HCT116 (cell line): ENCODE measurements at places on chromosomes 3 and 15. TPM values are rescaled to one million over a fixed set of nuclear protein-coding genes. Genes with fewer than 3 reads are reported as not detected.
A peak's percentile ranks its signal among the peaks of the same experiment; 100 is the strongest.

DNA sequence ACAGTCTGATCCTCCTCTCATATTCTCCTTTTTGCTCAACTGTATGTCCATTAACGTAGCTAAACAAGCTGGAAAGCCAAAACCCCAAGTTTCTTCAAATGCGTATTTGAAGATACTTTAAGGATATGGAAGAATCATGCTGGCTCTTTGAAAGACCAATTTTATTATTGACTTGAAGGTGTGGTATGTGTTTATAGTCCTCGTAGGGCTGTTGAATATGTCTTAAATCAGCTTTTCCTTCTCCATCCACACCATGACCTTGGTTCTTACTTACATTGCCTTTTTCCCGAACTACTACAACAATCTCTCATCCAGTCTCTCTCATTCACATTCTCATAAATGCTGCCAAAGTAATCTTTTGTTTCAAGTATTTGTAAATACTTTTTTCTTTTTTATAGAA lies 19.7 kb upstream of the THUMPD3 start:
- H3K4me1 ChIP-seq: peaks cover 10% of the 10 kb centered on the region
- DNase-seq: no peak
- H3K27ac ChIP-seq: no peak overlapping the region
- H3K4me3 ChIP-seq: no peak overlapping the region
- no peaks in the 10 kb centered on the region for H3K36me3 ChIP-seq
- no peaks in the 10 kb centered on the region for H3K27me3 ChIP-seq

NPAP1 gene
- total RNA-seq: not detected

DNA sequence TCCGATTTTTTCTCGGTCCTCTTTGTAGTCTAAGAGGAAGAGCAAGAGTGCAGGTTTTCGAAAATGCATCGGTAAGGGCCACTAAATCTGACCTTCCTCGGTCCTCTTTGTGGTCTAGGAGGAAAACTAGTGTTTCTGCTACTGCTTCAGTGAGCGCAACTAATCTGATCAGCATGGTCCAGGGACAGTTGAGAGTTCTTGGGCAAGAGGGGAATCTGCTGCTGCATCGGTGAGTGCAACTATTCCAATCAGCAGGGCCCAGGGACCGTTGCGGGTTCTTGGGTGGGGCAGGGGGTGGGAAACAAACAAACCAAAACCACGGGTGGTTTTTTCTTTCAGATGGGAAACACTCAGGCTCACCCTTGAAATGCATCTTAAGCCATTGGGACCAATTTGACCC lies 10.5 kb upstream of the OSBPL11 start:
- H3K4me1 ChIP-seq: no peaks in the 10 kb centered on the region; the same call in 1 of the 2 replicates
- no peak for DNase-seq
- H3K27me3 ChIP-seq: no peaks in the 10 kb centered on the region
- no peaks in the 10 kb centered on the region for H3K36me3 ChIP-seq

PLCH1 gene
- 3.8 TPM for total RNA-seq

DNA sequence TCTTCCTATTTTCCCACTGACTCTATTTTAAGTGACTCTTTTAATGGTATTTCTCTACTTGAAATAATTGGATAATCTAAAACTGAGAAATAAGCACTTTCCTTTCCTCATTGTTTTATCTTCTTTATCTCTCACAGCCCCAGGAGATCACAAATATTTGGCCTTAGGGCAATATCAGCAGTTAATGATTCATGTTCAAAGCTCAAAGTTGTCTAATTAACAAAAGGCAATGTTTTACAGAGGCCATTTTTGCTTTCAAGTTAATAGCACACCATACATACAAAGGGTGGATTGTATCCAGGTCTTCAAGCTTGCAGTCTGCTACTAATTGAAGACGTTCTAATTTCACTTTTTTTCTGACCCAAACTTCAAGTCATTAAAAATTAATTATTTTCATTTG lies 120.1 kb downstream of the LRRN1 start:
- no peak for DNase-seq
- H3K4me1 ChIP-seq: no peaks in the 10 kb centered on the region
- H3K27ac ChIP-seq: no peak overlapping the region
- no peaks in the 10 kb centered on the region for H3K27me3 ChIP-seq
- H3K36me3 ChIP-seq: no peaks in the 10 kb centered on the region

- no peak for DNase-seq
- H3K27me3 ChIP-seq: peaks cover 4% of the 10 kb centered on the region; the same call in 1 of the 2 replicates
- H3K27ac ChIP-seq: no peak overlapping the region
- no peaks in the 10 kb centered on the region for H3K36me3 ChIP-seq
- H3K4me1 ChIP-seq: no peaks in the 10 kb centered on the region
- no peak overlapping the region for H3K4me3 ChIP-seq
Measured at GRCh38 chr3:28556195-28556594, 207.6 kb upstream of the AZI2 start.

FES gene
- total RNA-seq: 5.3 TPM

KNL1 gene
- 30.6 TPM for total RNA-seq

FBXO40 gene
- total RNA-seq: not detected

DNA sequence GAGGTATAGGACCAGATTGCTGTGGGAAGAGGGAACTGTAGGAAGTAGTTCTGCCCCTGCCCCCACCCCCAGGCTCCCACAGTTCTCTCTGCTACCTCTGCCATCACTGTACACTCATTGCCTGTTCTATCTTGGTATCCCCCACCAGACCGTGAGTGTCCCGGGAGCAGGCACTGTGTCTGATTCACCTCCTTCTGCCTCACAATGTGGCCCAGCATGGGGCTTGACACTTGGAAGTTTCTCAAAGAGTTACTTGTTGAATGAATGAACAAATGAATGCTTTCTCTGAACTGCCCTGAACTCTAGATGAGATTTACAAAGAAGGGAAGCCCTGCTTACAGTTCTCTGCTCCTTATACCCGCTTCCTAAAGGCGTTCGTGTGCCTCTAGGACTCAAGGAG lies 27.1 kb upstream of the PIK3CB start:
- H3K27me3 ChIP-seq: no peaks in the 10 kb centered on the region
- H3K36me3 ChIP-seq: no peaks in the 10 kb centered on the region
- H3K27ac ChIP-seq: peak overlapping the region; percentile 75
- H3K4me1 ChIP-seq: peaks cover 28% of the 10 kb centered on the region

GRCh38 chr3:119628816-119629445 lies 31.2 kb downstream of the PLA1A start:
- H3K4me1 ChIP-seq: no peaks in the 10 kb centered on the region
- DNase-seq: no peak
- no peaks in the 10 kb centered on the region for H3K36me3 ChIP-seq
- no peak overlapping the region for H3K4me3 ChIP-seq
- no peak overlapping the region for H3K27ac ChIP-seq
- H3K27me3 ChIP-seq: peaks cover 3% of the 10 kb centered on the region; the same call in 1 of the 2 replicates
